ENCODE measurements at places on chromosomes 6 and 20. TPM values are rescaled to one million over a fixed set of nuclear protein-coding genes. Genes with fewer than 3 reads are reported as not detected.

GRCh38 chr20:848193-848592 is 14.7 kb downstream of the FAM110A start:
- H3K27me3 ChIP-seq: no peaks in the 10 kb centered on the region
- H3K4me3 ChIP-seq: no peak overlapping the region
- no peak overlapping the region for H3K27ac ChIP-seq
- peaks cover 36% of the 10 kb centered on the region for H3K36me3 ChIP-seq
- H3K4me1 ChIP-seq: peaks cover 45% of the 10 kb centered on the region

GRCh38 chr6:119542037-119542436 is 192.5 kb upstream of the MAN1A1 start:
- DNase-seq: no peak
- H3K36me3 ChIP-seq: no peaks in the 10 kb centered on the region
- no peaks in the 10 kb centered on the region for H3K27me3 ChIP-seq
- H3K4me1 ChIP-seq: no peaks in the 10 kb centered on the region

- no peak for DNase-seq
- H3K27ac ChIP-seq: no peak overlapping the region
- H3K4me3 ChIP-seq: no peak overlapping the region
- no peaks in the 10 kb centered on the region for H3K36me3 ChIP-seq
- no peaks in the 10 kb centered on the region for H3K4me1 ChIP-seq
These were observed 36.1 kb downstream of the SLC35D3 start for GRCh38 chr6:136958168-136958567.

DNA sequence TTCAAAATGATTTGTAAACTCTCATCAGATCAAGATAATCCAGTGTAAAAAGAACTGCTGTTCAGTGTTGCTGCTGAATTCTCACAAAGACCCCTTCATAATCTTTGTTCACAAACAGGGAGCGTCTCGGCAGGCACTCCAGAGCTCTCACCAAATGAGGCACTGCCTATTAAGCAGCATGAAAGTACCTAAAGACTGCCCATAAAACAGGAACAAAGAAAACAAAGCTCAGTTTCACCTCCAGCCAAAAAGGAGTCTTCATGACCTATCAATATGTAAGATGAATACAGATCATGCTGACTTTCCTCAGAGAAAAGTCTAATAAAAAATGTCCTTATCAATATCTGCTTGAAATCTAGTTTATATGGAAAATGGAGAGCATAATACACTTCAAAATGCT is 41.8 kb downstream of the GPR63 start:
- H3K4me1 ChIP-seq: no peaks in the 10 kb centered on the region
- no peak overlapping the region for H3K4me3 ChIP-seq
- no peak overlapping the region for H3K27ac ChIP-seq

GRCh38 chr6:151113641-151114040 is 126.1 kb upstream of the AKAP12 start:
- H3K27ac ChIP-seq: no peak overlapping the region
- H3K27me3 ChIP-seq: no peaks in the 10 kb centered on the region

DNA sequence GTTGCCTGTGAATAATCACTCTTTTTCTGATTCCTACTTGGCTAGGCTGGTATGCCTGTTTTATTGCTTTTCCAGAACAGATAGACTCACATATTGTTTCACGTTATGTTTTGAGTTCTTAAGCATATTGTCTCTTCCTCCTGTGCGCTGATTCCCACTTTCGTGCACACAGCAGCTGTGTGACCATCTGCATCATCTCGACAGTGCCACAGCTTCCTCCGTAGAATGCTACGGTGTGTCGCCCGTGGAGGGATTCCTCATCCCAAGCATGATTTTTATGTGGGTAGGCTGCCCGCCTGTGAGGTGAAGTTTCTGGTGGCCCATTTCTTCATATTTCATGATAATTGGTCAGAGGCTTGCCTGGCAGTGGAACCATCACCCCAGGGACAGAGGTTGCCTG is 31.8 kb downstream of the PLCB4 start:
- no peak overlapping the region for H3K27ac ChIP-seq
- H3K4me3 ChIP-seq: no peak overlapping the region
- no peak for DNase-seq
- no peaks in the 10 kb centered on the region for H3K27me3 ChIP-seq
- H3K36me3 ChIP-seq: no peaks in the 10 kb centered on the region
- no peaks in the 10 kb centered on the region for H3K4me1 ChIP-seq

- no peak overlapping the region for H3K27ac ChIP-seq
- H3K4me1 ChIP-seq: no peaks in the 10 kb centered on the region
- H3K27me3 ChIP-seq: no peaks in the 10 kb centered on the region
- H3K4me3 ChIP-seq: no peak overlapping the region
These were observed 25.1 kb downstream of the GPR63 start for GRCh38 chr6:96812077-96812703.

DNA sequence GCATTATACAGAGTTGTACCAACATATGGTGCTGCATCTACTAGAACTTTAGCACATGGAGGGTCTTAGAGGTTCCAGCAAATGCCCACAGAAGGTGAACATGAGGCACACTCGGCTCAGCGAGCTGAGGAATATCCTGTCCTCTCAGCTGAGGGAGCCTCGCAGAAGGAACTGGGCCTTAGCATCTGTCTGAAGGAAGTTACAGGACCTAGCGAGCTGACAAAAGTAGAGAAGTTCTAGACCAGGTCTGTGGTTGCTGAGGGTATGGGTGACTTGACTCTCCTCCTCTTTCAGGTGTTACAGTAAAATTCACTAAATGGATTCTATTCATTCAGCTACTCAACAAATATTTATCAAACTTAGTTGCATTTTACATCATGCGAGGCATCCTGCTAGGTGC is 157.2 kb downstream of the ZDHHC14 start:
- H3K36me3 ChIP-seq: no peaks in the 10 kb centered on the region
- DNase-seq: no peak
- H3K27me3 ChIP-seq: no peaks in the 10 kb centered on the region
- peak overlapping the region; percentile 55 for H3K27ac ChIP-seq
- H3K4me3 ChIP-seq: no peak overlapping the region

- H3K36me3 ChIP-seq: no peaks in the 10 kb centered on the region
- peaks cover 4% of the 10 kb centered on the region for H3K4me1 ChIP-seq
- no peak overlapping the region for H3K27ac ChIP-seq
These were observed 121.2 kb downstream of the SGK1 start for GRCh38 chr6:134196568-134197193.

DNA sequence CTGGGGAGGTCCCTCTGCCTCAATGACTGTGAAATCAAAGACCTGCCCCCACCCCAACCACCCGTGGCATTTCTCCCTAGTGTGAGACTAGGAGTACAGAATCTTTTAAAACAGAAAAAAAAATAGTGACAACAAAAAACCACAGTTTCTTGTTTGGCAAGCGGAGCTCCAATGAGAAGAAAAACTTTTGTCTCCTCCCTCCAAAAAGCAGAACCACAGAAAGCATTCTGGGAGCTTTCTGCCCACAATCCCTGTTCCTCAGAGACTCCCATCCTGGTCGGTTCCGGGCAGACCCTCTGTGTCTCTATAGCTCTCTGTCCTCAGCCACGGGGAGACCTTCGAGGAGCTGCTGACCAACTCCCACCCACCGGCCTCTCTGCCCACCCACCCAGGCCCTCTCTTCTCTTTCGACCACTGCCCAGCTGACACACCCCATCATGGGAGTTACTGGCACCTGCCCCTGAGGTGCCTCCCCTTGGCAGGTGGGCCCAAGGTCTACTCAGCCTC is 4.9 kb downstream of the PREX1 start:
- H3K27ac ChIP-seq: peak overlapping the region; percentile 96
- peaks cover 29% of the 10 kb centered on the region for H3K36me3 ChIP-seq
- peaks cover 84% of the 10 kb centered on the region for H3K4me1 ChIP-seq
- H3K4me3 ChIP-seq: peak overlapping the region; percentile 95

GRCh38 chr20:43900496-43900895 is 14.2 kb upstream of the TOX2 start:
- H3K27ac ChIP-seq: no peak overlapping the region
- H3K27me3 ChIP-seq: peaks cover 13% of the 10 kb centered on the region
- DNase-seq: no peak

DNA sequence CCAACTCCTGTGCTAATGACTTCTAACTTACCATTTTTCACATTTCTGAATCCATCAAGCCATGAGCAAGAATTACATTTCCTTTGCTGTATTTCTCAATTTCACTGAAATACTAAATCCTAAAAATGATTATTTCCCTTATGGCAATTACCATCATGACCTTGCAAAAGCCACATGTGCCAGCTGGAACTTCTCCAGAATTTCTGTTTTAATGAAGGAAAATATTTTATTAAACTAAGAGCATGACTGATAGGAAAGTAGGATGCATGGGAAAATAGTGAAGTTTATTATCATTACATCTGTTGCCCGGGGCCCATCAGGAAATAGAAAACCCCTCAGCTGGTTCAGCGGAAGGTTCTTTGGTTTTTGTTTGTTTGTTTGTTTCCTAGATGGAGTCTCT is 14.4 kb upstream of the TMEM242 start:
- peaks cover 6% of the 10 kb centered on the region for H3K4me1 ChIP-seq
- no peak for DNase-seq
- no peaks in the 10 kb centered on the region for H3K27me3 ChIP-seq
- no peak overlapping the region for H3K27ac ChIP-seq
- no peak overlapping the region for H3K4me3 ChIP-seq

GRCh38 chr6:44856479-44856878 is 469.0 kb downstream of the CDC5L start:
- no peak overlapping the region for H3K27ac ChIP-seq
- H3K4me3 ChIP-seq: no peak overlapping the region
- H3K27me3 ChIP-seq: no peaks in the 10 kb centered on the region
- H3K36me3 ChIP-seq: no peaks in the 10 kb centered on the region

- no peaks in the 10 kb centered on the region for H3K36me3 ChIP-seq
- H3K4me3 ChIP-seq: no peak overlapping the region
- H3K4me1 ChIP-seq: no peaks in the 10 kb centered on the region
- no peak for DNase-seq
- H3K27ac ChIP-seq: no peak overlapping the region
These were observed 124.1 kb upstream of the THEMIS start for GRCh38 chr6:128024969-128025368.

DNA sequence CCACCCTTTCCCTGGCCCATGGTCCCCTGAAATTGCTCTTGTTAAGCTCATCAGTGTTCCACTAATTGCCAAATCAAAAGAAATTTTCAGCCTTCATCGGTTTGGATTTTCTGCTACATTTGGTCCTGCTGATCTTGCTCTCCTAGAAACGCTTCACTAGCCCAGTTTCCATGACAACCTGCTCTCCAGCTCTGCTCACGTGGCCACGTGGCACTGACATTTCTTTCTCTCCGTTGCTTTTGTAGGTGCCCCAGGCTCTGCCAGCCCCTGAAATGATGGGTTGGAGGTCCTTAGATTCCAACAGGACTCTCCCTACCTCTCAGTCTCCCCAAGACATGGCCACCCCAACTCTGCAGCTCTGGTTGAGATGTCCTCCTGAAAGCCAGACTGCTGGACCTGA is 45.8 kb upstream of the NNAT start:
- no peaks in the 10 kb centered on the region for H3K36me3 ChIP-seq
- H3K27me3 ChIP-seq: no peaks in the 10 kb centered on the region
- H3K4me3 ChIP-seq: no peak overlapping the region
- no peaks in the 10 kb centered on the region for H3K4me1 ChIP-seq

GRCh38 chr20:25084626-25085187 is 2.8 kb upstream of the VSX1 start:
- no peak overlapping the region for H3K4me3 ChIP-seq
- H3K36me3 ChIP-seq: no peaks in the 10 kb centered on the region
- no peak for DNase-seq
- peaks cover 53% of the 10 kb centered on the region for H3K27me3 ChIP-seq

GRCh38 chr6:168099201-168100010 is 20.4 kb upstream of the FRMD1 start:
- H3K4me1 ChIP-seq: no peaks in the 10 kb centered on the region
- H3K27me3 ChIP-seq: peaks cover 34% of the 10 kb centered on the region
- H3K36me3 ChIP-seq: no peaks in the 10 kb centered on the region
- H3K27ac ChIP-seq: no peak overlapping the region
- DNase-seq: no peak
- no peak overlapping the region for H3K4me3 ChIP-seq

- H3K36me3 ChIP-seq: no peaks in the 10 kb centered on the region
- H3K27me3 ChIP-seq: no peaks in the 10 kb centered on the region
- H3K27ac ChIP-seq: no peak overlapping the region
These were observed 574.2 kb downstream of the KHDRBS2 start for GRCh38 chr6:61711849-61712248.

DNA sequence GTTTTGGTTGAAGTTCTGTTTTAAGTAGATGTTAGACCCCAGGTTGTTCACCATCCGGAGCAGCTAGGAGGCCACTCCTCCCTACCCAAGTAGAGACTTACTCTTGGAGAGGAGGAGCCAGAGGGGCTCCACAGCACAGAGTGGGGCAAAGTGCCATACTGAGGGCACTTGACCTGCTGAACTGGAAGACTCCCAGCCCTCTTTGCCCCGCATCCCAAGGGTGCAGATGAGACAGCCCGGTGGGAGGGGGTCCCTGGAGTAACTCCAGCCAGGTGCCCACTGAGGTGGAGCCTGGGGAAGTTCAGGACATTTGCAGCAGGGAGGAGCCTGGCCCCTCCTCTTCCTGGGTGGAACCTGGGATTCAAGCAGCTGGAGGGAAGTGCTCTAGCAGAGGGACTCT is 102.1 kb upstream of the GPR6 start:
- no peak for DNase-seq
- no peaks in the 10 kb centered on the region for H3K36me3 ChIP-seq
- H3K27me3 ChIP-seq: no peaks in the 10 kb centered on the region
- H3K4me1 ChIP-seq: peaks cover 28% of the 10 kb centered on the region
- no peak overlapping the region for H3K4me3 ChIP-seq
- H3K27ac ChIP-seq: no peak overlapping the region

- H3K27ac ChIP-seq: no peak overlapping the region
- H3K36me3 ChIP-seq: no peaks in the 10 kb centered on the region
- no peak overlapping the region for H3K4me3 ChIP-seq
- no peaks in the 10 kb centered on the region for H3K27me3 ChIP-seq
These were observed 13.6 kb upstream of the CEP85L start for GRCh38 chr6:118665011-118665410.

DNA sequence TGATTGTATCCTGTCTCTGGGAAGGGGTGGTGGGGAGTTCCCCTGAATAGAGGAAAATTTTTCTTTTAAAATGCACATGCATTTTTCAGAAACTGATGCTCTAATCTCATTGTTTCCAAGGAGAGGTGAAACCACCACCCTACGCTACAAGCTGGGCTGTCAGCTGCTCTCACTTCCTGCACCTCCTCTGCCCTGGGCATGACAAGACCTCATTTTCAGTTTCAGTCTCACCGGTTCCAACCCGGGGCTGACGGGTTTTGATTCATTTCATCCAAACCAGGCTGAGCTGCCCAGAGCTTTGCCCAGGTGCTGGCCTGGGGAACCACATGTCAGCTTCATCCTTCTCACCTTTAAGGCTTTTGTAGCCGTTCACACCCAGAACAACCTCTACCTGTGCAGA is 99.7 kb downstream of the EYA2 start:
- H3K36me3 ChIP-seq: no peaks in the 10 kb centered on the region
- H3K27me3 ChIP-seq: no peaks in the 10 kb centered on the region
- no peak overlapping the region for H3K27ac ChIP-seq
- DNase-seq: no peak
- peaks cover 8% of the 10 kb centered on the region for H3K4me1 ChIP-seq
- no peak overlapping the region for H3K4me3 ChIP-seq

ULBP2 gene
- 0.31 TPM for polyA plus RNA-seq

IL17A gene
- not detected for polyA plus RNA-seq

SOD2 gene
- 402 TPM for polyA plus RNA-seq

ZNF391 gene
- 0.17 TPM for polyA plus RNA-seq

WFDC2 gene
- not detected for polyA plus RNA-seq

ZNF337 gene
- polyA plus RNA-seq: 12.0 TPM

MROH8 gene
- polyA plus RNA-seq: 1.0 TPM

Data from CD14-positive monocyte (primary cell).